ENCODE measurements at places on chromosomes 2 and 18. TPM values are rescaled to one million over a fixed set of nuclear protein-coding genes. Genes with fewer than 3 reads are reported as not detected.
A peak's percentile ranks its signal among the peaks of the same experiment; 100 is the strongest.

DNA sequence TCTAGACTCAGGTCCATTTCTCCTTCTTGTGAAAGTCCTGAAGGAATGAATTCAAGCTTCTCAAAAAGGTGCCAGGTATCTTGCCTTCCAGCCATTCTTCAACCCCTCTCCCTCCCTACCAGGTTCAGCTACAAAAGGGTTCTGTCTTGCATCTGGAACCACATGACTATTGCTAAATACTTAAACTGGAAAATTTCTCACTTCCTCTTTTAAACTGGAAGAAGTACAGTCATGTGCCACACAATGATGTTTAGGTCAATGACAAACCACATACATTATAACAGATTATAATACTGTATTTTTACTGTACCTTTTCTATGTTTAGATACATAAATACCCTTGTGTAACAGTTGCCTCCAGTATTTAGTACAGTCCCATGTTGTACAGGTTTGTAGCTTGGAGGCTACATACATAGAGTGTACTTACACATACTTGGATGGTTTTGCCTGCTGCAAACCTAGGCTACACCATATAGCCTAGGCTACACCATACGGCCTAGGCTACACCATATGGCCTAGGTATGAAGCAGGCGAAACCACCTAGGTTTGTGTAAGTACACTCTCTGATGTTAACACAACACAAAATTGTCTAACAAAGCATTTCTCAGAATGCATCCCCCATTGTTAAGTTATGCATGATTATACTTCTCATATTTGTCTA is 142.0 kb upstream of the DNMT3A start:
- DNase-seq = no peak

GRCh38 chr2:136243638-136244535 is 125.9 kb upstream of the CXCR4 start:
- DNase-seq = no peak

- no peak for DNase-seq
Measured at GRCh38 chr18:33123862-33124518, 316.5 kb downstream of the CCDC178 start.

DNA sequence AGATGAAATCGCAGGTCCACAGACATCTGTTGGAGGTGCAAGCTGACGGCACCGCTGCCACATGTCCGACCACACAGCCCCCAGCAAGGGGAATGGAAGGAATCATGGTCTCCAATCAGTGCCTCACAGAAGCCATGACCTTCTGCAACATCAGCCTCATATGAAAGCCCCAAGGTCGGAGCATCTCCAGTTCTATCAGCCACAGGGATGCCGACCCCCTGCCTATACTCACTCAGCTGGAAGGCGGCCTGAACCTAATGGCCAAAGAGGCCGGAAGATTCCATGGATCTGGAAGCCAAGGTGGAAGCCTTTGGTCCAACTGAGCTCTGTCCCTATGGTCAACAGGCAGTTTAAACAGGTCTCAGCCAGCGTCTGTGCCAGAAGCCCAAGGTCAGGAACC is 278.8 kb downstream of the TNS1 start:
- DNase-seq = no peak

GRCh38 chr2:227817850-227818674 is 4.4 kb downstream of the CCL20 start:
- peak; percentile 69 for DNase-seq

GRCh38 chr2:219569635-219570034 is 1.7 kb downstream of the OBSL1 start:
- no peak for DNase-seq

DNA sequence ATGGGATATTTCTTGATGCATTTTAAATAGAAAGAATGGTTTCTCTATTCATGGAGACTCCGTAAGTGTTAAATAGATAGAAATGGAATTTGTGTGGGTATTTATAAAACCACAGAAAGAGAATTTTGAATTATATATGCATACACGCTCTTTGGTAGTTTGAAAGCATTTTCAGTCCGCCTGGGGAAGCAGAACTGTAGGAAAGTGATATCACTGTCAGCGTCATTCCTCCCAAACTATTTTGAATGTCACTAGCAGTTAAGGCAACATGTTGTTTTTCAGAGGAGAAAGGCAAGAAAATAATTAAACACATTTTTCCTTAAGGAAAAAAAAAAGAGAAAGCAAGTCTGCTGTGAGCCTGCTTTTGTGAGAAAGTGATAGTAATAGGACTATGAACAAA is 8.7 kb upstream of the ERMN start:
- no peak for DNase-seq

- DNase-seq = no peak
Measured at GRCh38 chr18:38789141-38789540, 1223.5 kb upstream of the CELF4 start.

DNA sequence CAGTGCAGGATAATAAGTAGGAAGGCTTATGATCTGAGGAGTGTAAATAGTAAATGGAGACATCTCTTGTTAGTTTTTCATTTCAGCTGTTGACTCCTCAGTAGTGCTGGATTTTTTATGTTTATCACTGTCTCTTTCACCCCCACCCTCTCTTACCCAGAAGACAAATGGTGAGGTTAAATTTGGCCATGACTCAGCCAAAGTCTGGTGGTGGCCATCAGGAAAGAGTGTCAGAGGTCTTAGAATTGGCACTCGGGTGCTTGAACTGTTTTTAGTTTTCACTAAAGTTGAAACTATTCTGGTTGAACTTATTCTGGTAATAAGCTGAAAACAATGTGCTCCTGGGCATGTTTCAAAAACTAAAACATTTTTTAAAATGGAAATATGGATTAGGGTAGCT is 123.3 kb downstream of the FHOD3 start:
- no peak for DNase-seq

GRCh38 chr18:52948868-52949444 is 609.0 kb downstream of the DCC start:
- DNase-seq = no peak

DNA sequence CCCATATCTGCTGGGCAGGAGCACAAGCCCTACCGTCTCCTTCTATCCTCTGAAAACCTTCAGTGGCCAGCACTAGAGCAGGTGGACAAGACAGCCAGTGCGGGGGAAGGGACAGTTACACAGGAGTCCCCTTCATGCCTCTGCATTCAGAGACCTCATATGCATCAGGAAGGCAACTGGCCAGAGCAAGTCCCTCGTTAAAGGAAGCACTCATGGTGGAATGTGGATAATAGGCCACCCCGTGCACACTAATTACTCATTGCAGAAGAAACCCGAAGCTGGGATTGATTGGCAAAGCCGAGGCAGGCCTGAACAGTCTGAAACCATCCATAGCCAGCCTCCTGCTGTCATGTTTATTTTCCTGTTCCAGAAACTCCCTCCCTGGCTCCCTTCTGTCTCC is 11.2 kb downstream of the KIAA2012 start:
- no peak for DNase-seq

GRCh38 chr18:22827216-22827615 is 105.9 kb upstream of the RBBP8 start:
- no peak for DNase-seq

- DNase-seq = no peak
Measured at GRCh38 chr2:144350151-144350802, 169.6 kb downstream of the ZEB2 start.

DNA sequence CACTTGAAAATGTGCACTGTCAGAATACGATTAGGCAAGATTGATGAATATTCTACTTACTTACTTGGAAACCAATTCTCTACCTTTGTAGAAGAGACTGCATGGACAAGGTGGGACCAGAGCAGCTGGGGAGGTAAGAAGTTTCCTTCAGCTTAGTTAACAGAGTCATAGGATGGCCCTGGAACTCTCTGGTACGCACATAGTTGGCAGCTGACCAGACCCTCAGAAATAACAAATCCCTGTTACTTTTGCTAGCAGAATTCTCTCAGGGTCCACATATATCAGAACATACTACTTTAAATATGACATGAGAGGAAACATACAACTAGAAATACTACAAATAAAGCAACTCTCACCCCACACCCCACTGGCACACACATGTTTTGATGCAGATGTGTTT is 24.8 kb upstream of the STAT1 start:
- no peak for DNase-seq

The ALKAL2 gene
- total RNA-seq = 0.75 TPM

The TEX44 gene
- total RNA-seq = not detected

The BCL11A gene
- 8.5 TPM for total RNA-seq

Measured in right cardiac atrium (tissue), 5 donors.